ENCODE measurements at places on chromosomes 6 and 20.

- DNase-seq, result no peak
Measured at GRCh38 chr6:37232430-37233017, 25.0 kb upstream of the TBC1D22B start.

- DNase-seq, result no peak
Measured at GRCh38 chr6:7644417-7644816, 54.4 kb downstream of the SNRNP48 start.

- DNase-seq, result no peak
Measured at GRCh38 chr6:134000443-134000842, 47.4 kb downstream of the TBPL1 start.

DNA sequence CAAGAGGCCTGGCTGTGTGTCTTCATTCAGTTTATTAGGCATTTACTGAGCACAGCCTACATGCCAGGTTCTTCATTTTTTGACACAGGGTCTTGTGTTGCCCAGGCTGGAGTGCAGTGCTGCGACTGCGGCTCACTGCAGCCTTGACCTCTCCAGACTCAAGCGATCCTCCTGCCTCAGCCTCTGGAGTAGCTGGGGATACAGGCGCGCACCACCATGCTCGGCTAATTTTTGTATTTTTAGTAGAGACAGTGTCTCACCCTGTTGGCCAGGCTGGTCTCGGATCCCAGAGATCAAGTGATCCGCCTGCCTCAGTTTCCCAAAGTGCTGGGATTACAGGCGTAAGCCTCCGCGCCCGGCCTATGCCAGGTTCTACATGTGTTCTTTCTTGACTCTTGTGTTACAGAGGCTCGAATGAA is 601 bp upstream of the ATRN start:
- no peak for DNase-seq

DNA sequence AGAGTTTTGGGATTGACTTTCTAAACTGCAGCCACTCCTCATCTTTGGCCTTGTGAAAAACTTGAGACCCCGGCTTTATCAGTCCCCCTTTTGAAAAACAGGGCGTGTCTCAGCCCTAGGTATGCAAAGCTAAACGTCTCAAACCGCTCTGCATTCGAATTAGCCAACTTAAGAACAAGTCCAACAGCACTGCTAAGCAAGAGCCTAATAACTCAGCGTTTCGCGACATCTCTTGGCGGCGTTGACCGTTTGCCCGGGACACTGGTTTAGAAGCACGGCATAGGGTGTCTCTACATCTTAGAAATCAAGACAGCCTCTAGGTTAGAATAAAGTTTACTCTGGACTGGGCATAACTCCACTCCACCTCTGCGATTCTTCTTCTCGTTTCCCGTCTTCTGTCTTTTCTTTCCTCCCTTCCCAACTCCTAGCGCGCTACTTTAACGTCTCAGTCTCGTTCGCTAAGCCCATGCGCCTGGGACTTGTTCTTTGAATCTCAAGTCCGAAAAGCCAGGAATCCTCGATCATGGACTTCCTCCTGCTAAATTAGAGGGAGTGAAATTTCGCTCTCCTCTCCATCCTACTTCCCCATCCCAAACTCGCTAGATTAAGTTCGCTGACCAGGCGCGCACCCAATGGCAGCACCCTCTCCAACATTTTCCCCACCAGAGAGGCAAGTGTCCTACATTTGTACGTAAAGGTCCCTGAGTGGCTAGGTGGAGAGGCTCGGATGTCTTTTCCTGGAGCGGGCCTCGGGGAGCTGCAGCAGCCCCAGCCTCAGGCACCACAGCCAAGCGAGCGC is 10.5 kb upstream of the TFAP2A start:
- no peak for DNase-seq

DNA sequence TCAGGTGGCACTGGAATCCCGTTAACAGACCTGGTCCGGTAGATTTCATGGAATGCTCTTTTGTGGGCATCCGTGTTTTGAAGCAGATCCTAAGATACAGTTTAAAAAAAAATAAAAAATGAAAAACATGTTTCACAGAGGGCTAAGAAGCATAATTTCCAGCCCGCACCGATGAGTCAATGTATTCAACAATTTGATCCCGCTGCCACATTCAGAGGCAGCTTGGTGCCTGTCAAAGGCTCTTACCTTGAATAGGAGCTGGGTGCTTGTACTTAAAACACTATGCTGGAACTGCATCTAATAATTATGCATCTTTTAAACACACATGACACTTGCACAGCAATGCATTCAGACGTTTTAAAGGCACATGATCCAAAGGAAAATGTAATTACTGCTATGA is 164.8 kb downstream of the SYNE1 start:
- DNase-seq, result no peak

GRCh38 chr20:10487142-10488136 is 52.3 kb downstream of the SLX4IP start:
- DNase-seq, result no peak

DNA sequence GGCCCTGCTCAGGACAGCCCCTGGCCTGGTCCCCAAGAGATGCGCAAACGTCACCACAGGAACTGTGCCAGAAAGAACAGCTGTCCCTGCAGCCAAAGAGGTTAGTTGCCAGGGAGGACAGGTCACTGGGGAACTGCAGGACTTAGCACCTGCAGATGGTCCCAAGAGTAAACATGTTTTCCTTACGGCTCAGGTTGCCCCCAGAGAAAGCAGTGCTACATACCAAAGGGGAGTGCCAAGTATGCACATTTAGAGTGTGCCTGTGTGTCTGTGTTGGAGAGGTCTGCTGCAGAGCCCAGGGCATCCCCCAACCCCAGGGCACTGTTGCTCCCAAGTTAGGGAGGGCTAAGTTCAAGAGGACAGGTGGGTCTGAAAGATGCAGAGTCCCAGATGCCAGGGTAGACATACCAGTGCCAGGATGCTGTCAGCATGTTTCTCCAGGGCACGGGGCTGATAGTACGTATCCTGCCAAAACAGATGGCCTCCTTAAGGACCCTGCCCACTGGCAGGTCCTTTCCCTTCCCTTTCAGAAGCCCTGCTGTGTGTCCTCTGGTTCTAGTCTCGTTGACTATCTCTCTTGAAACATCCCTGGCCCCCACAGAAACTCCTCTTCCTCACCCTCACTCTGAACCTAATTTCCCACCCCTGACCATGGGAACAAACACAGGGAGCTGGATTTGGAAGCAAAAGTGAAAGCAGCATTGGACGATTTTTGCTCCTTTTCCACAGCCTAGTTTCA is 1.3 kb downstream of the ABHD16A start:
- no peak for DNase-seq

DNA sequence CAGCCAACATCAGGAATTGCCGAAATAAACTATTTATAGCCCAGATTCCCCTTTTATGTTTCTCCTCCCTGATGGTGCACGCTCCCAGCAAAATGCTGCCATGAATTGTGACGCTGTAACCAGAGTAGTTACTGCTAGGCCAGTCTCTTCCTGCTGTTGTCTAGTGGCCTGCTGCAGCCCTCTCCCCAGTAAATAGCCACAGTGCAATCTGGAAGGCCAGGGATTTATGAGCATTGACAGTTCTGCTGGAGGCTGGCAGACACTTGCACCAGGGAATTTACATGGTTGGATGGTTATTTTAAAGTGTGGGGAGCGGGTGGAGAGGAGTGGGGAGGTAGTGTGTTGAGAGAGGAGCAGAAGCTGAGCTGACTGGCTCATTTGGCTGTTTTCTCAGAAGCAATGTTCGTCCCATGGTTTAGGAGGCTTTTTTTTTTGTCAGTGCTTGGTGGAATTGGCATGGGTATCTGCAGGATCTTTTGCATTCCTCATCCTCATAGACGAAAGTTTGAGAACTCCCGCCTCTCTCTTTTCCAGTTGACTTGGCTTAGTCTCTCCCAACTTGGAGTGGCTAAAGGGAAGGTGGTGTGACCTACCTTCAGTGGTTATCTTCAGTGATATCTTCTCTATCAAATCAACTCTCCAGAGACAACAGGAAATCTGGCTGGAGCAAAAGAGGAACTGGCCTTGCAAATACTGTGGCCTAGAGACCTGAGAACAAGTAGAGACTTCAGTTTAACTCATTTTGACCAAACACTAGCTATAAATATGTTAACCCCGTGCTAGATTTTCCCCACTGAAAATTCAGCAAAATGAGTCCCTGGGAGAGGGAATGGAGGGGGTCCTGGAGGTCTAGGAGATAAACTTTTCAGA is 99.3 kb upstream of the VSTM2L start:
- no peak for DNase-seq

DNA sequence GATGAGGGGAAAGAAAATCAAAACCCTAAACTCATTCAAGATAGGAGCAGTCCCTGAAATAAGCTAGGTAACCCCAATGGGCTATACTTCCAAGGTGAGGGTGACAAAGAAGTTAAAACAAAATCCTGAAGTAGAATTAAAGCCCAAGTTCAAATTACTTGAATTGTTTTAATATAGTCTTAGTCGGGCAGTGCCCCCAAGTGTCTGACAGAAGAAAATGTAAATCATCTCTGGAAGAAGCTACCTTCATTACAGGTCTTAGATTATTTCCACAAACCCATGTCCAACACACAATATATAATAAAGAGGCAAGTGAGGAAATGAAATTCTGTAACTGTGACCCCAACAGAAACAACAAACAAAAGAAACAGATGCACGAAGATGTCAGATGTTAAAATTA is 36.8 kb upstream of the L3MBTL3 start:
- DNase-seq, result no peak

DNA sequence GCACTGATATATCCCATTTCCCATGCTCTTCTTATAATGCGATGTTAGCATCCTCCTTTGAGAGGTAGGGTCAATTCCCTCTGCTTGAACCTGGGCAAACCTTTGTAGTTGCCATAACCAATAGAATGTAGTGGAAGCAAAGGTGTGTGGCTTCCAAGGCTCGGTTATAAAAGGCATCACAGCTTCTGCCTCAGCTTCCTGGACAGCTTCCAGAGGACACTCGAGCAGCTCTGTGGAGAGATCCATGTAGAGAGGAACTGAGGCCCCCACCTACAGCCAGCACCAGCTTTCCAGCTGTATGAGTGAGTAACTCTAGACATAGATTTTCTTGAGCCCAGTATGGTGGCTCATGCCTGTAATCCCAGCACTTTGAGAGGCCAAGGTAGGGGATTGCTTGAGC is 36.7 kb downstream of the FGD2 start:
- no peak for DNase-seq

DNA sequence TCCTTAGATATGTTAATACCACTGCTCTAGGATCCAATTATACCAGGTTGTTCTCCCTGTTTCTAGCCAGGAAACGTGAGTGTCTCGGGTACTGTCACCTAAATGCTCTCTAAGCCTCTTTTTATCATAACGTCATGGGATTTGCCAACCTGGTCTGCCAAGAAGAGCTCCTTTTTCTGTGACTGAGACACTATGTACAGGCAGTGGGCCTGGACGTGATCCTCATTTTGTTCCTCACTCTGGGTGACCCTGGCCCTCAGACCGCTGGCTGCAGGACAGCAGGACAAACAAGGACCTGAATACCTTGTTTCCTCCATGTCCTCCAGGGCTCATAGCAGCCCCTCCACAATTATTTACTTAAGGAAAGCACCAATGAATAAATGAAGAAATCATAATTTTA is 69.1 kb downstream of the CD164 start:
- DNase-seq, result no peak

DNA sequence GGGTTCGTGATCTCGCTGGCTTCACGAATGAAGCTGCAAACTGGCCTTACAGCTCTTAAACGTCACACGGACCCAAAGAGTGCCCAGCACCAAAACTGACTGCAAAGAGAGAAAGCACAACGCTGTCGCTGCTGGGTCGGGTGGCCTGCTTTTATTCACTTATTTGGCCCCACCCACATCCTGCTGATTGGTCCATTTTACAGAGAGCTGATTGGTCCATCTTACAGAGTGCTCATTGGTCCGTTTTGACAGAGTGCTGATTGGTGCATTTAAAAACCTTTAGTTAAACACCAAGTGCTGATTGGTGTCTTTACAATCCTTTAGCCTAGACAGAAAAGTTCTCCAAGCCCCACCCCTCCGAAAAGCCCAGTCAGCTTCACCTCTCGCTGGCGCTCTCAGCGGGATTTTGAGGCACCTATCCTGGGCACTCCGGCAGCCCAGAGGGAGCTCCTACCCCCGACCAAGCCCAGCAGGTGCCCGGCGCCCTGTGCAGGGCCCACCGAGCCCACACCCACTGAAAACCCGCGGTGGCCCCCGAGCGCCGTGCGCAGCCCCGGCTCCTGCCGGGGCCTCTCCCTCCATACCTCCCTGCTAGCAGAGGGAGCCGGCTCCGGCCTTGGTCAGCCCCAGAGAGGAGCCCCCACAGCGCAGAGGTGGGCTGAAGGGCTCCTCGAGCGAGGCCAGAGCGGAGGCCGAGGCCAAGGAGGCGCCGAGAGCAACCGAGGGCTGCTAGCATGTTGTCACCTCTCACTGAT is 40.0 kb upstream of the SMAP1 start:
- DNase-seq, result no peak

- DNase-seq, result no peak
Measured at GRCh38 chr20:23702021-23702420, 13.2 kb upstream of the CST4 start.

DNA sequence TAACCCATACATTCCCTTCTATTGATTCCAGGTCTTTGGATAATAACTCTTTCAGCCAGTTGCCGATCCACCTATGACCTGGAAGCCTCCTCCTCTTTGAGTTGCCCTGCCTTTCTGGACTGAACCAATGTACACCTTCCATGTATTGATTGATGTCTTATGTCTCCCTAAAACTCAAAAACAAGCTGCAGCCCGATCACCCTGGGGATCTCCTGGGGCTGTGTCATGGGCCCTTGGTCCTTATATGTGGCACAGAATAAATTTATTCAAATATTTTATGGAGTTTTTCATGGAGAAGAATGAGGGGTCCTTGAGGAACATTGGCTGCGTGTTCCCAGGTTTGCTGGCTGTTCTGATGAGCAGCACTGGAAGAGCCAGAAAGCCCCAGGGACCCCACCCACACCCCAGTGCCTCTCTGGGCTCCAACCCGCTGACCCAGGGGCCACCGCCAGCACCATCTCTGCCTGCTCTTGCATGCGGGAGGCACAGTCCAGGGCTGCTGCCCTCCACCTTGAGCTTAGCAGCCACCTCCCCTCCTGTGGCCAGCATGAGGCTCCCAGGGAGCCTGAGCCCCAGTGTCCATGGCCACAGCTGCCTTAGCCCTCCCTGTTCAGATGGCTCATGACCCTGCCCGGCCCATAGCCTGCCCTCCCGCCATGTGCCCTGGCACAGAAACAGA is 36.5 kb upstream of the CST7 start:
- peak; percentile 62 for DNase-seq

GRCh38 chr20:34210271-34210670 is 31.0 kb upstream of the ASIP start:
- DNase-seq, result no peak

DNA sequence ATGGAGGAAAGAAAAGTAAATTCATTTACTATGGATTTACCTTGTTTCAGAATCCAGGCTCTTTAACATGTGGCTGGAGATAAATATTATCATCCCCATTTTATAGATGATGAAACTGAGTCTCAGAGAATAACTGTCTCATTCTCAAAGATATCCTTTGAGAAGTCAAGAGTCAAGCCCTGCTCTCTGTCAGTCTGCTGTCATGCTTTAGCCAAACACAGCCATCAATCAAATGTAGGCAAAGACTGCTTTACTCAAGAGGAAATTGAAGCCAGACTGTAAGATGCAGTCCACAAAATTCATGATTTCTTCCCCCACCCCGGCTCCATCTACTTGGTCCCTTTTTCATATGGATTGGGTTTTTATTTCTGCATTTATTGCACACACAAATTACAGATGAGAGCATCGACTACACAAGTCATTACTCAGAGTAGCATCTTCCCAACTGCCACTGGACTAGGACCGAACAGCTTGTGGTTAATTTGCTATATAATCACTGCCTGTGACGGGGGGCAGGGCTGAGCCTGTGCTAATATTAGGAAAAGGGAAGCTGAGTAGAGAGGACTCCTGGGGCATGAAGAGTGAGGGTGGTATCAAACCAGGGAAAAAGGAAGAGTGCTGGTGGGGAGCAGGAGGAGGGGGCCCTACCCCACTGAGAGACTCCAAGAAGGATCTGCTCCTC is 102.7 kb upstream of the TOP1 start:
- DNase-seq, result no peak

GRCh38 chr20:7596541-7596940 is 343.7 kb downstream of the HAO1 start:
- DNase-seq, result no peak
